Activated T-helper 1 cell treated with anti-CD3 and anti-CD28 coated beads, Interleukin-12 subunit alpha, Interleukin-12 subunit beta, Interleukin-2, Interleukin-4 antibody, amounts not matched to agents 30 ng/mL and 10 ng/mL and 1 ng/mL, durations not matched to agents 14 hours and 24 hours and 36 hours (primary cell): ENCODE measurements at places on chromosomes 7 and 10. TPM values are rescaled to one million over a fixed set of nuclear protein-coding genes. Genes with fewer than 3 reads are reported as not detected.

GRCh38 chr10:44281089-44281613, 103.7 kb downstream of the CXCL12 start:
- H3K36me3 ChIP-seq = no peaks in the 10 kb centered on the region
- no peak for DNase-seq
- H3K4me1 ChIP-seq = no peaks in the 10 kb centered on the region
- H3K27ac ChIP-seq = no peak overlapping the region
- H3K27me3 ChIP-seq = no peaks in the 10 kb centered on the region

DNA sequence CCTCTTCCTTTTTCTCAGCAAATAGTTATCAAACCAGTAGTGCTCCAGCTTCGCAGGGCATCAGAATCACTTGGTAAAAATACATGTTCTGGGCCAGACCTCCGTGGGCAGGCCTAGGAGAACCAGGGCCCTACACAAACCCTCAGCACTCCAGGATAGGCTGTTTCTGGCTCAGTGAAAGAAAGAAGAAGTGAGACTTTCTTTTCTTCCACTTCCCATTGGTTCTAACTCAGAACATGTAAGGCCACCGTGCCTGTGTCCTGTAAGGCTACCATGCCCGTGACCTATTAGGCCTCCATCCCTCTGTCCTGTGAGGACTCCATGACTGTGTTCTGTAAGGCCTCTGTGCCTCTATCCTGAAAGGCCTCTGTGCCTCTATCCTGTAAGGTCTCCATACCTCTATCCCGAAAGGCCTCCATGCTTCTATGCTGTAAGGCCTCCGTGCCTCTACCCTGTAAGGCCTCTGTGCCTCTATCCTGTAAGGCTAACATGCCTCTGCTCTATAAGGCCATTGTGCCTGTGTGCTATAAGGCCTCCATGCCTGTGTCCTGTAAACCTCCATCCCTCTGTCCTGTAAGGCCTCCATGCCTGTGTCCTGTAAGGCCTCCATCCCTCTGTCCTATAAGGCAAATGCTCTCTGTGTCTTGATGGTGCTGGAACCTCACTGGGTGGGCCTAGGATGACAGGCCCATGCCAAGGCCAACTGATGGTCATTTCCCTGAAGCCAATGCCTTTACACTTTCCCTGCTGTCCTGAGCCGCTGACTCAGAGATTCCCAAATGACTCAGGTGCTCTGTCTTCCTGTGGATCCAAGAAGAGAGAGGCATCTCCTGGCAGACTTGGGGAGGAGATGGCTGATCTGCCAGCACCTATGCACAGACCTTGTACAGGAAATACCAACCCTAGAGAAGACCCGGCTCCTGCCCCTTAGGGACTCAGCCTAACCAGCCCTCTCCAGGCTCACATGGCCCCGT, 96.6 kb upstream of the CACUL1 start:
- no peaks in the 10 kb centered on the region for H3K4me1 ChIP-seq
- H3K36me3 ChIP-seq = no peaks in the 10 kb centered on the region
- no peak overlapping the region for H3K4me3 ChIP-seq
- peaks cover 2% of the 10 kb centered on the region for H3K27me3 ChIP-seq

The SPDYE5 gene
- not detected in 2 replicates for total RNA-seq

- DNase-seq = no peak
- H3K27ac ChIP-seq = no peak overlapping the region
- no peaks in the 10 kb centered on the region for H3K27me3 ChIP-seq
- H3K4me3 ChIP-seq = no peak overlapping the region
- no peaks in the 10 kb centered on the region for H3K36me3 ChIP-seq
These were observed 112.2 kb downstream of the SEMA3C start for GRCh38 chr7:80806663-80807062.

The HTRA1 gene
- not detected in 2 replicates for total RNA-seq

The CCZ1B gene
- total RNA-seq = 78.5 and 94.8 TPM in 2 replicates

- no peak for DNase-seq
- no peak overlapping the region for H3K4me3 ChIP-seq
- H3K4me1 ChIP-seq = no peaks in the 10 kb centered on the region
- H3K27ac ChIP-seq = no peak overlapping the region
These were observed 16.8 kb downstream of the VWC2 start for GRCh38 chr7:49790209-49790608.

- peaks cover 6% of the 10 kb centered on the region for H3K4me1 ChIP-seq
- H3K36me3 ChIP-seq = no peaks in the 10 kb centered on the region
- H3K27ac ChIP-seq = no peak overlapping the region
- no peak for DNase-seq
These were observed 68.2 kb downstream of the CHST15 start for GRCh38 chr10:124025152-124025551.

DNA sequence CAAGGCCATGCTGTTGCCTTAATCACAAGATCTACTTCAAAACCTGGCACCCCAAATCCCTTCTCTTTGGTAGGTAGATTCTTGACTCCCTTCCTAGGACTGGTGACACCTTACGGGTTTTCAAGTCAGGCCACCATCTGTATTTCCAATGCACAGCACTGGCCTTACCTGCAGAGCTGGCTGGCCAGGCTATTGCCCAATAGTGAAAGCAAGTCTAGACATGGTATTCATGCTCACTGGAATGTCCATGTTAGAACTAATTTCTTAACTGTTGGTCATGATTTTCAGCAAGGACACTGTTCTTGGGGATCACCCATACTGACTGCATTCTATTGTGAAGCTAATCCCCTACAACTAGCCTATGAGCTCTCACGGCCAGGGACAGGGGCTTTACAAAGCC, 313.1 kb upstream of the RNF32 start:
- H3K27me3 ChIP-seq = peaks cover 3% of the 10 kb centered on the region
- H3K27ac ChIP-seq = no peak overlapping the region
- no peaks in the 10 kb centered on the region for H3K36me3 ChIP-seq
- no peak overlapping the region for H3K4me3 ChIP-seq
- H3K4me1 ChIP-seq = no peaks in the 10 kb centered on the region
- DNase-seq = no peak

GRCh38 chr10:132443605-132443982, 46.6 kb downstream of the PWWP2B start:
- peak overlapping the region; percentile 52 for H3K27ac ChIP-seq
- no peaks in the 10 kb centered on the region for H3K36me3 ChIP-seq
- DNase-seq = peak; percentile 49
- H3K27me3 ChIP-seq = peaks cover 1% of the 10 kb centered on the region
- H3K4me1 ChIP-seq = peaks cover 34% of the 10 kb centered on the region

GRCh38 chr10:3811291-3811870, 26.4 kb upstream of the KLF6 start:
- H3K4me1 ChIP-seq = peaks cover 85% of the 10 kb centered on the region
- H3K27ac ChIP-seq = peak overlapping the region; percentile 99
- H3K27me3 ChIP-seq = no peaks in the 10 kb centered on the region
- H3K36me3 ChIP-seq = peaks cover under 1% of the 10 kb centered on the region

DNA sequence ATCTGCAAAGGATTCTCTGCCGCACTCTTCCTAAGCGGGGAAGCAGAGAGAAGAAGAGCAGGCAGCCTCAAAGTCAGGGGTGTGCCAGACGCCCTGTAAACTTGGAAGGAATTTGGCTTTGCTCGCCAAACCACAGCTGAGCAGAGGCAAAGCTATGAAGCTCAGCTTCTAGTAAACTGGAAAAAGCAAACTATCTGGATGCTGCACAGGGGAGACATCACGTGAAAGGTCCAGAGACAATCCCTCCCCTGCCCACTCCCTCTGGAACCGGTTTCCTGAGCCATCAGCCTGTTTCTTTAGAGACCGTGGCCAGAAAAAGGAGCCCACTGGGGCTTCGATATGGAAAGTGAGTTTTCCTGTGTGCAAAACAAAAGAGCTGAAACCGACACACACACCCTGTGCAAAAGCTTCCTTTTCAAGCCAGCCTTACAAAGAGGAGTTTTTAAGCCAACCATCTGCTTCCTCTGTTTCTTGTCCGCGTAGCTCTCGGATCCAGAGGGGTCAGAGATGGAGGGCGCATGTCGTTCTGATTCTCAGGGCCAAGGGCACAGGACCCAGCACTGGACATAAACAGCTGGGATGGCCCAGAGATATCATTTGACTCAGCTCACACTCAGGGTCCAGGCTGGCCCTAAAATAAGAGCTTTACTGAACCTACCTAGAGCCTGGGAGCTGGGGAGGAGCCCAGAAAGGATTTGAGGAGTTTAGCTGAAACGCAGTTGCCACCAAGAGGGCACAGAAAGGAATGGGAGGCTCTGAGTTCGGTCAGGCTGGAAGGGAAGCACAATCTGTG, 58.2 kb upstream of the DNAAF5 start:
- peaks cover 5% of the 10 kb centered on the region for H3K36me3 ChIP-seq
- no peak overlapping the region for H3K4me3 ChIP-seq
- DNase-seq = no peak
- no peaks in the 10 kb centered on the region for H3K4me1 ChIP-seq
- H3K27ac ChIP-seq = no peak overlapping the region

DNA sequence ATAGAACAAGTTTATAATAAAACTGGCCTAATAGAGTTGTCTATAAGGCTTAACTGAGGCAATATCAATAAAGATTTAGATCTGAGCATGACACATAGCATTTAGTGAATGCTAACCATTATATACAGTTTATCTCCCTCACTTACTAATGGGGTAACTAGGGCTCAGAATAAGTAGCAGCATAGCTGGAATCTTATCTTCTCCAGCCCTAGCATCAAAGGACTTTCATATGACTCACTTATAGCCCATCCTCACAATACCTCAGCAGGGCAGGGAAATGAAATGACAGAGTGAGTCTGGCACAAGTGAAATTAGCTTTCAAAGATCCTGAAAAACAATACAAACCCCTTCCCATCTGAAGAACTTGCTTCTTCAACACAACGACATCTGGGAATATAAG, 362.9 kb downstream of the KIF20B start:
- H3K4me3 ChIP-seq = no peak overlapping the region
- H3K4me1 ChIP-seq = no peaks in the 10 kb centered on the region
- no peak overlapping the region for H3K27ac ChIP-seq

The SPDYE2B gene
- total RNA-seq = not detected in 2 replicates

- H3K27me3 ChIP-seq = peaks cover 1% of the 10 kb centered on the region
- no peaks in the 10 kb centered on the region for H3K36me3 ChIP-seq
- H3K27ac ChIP-seq = no peak overlapping the region
- H3K4me3 ChIP-seq = no peak overlapping the region
These were observed 54.9 kb upstream of the UNC5B start for GRCh38 chr10:71157435-71157834.

- H3K27me3 ChIP-seq = no peaks in the 10 kb centered on the region
- H3K36me3 ChIP-seq = peaks cover 7% of the 10 kb centered on the region
- peak within 1 kb of the TSS; percentile 89 for H3K4me3 ChIP-seq
- H3K27ac ChIP-seq = peak within 1 kb of the TSS; percentile 80
These were observed at the start of gene MCMBP for GRCh38 chr10:119872610-119872859. Gene MCMBP, minus strand, starts transcription at chr10:119872843. Its CDS starts 259 bp downstream, at chr10:119872584.

DNA sequence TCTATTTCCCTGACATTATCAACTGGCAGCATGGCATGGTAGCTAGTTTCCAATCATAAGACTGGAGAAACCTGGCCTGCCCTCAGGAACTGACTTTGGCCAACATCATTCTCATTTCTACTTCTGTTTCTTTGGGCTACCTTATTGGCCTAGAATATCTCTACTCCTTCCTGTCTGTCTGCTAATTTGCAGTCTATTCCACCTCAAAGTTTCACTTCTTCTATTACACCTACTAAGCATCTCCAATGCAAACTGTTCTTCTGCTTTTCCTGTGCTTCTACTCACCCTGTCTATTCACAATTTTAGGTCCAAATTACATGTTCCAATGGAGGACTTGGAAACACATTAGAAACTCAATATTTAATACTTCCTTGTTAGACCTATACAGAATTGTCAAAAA, 65.6 kb downstream of the ZNF503 start:
- H3K4me1 ChIP-seq = no peaks in the 10 kb centered on the region
- H3K27me3 ChIP-seq = no peaks in the 10 kb centered on the region
- no peak overlapping the region for H3K4me3 ChIP-seq
- H3K36me3 ChIP-seq = no peaks in the 10 kb centered on the region
- no peak overlapping the region for H3K27ac ChIP-seq
- DNase-seq = no peak

GRCh38 chr7:116732788-116733694, 61.0 kb downstream of the MET start:
- H3K4me1 ChIP-seq = no peaks in the 10 kb centered on the region
- DNase-seq = no peak

The ASAH2 gene
- 2.2 and 5.4 TPM in 2 replicates for total RNA-seq

DNA sequence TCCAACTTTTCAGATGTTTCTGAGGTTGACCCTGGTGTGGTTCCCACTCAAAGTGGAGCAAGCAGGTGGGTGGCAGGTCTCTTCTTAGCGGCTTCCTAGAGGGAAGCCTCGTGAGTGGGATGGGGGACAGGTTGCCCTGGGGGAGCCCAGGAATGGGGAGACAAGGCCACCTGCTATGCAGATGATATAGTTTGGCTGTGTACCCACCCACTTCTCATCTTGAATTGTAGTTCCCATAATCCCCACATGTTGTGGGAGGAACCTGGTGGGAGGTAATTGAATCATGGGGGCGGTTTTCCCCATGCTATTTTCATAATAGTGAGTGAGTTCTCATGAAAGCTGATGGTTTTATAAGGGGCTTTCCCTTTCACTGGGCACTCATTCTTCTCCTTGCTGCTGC, 68.3 kb downstream of the KIAA1217 start:
- no peaks in the 10 kb centered on the region for H3K4me1 ChIP-seq
- H3K36me3 ChIP-seq = no peaks in the 10 kb centered on the region
- H3K4me3 ChIP-seq = no peak overlapping the region
- no peak for DNase-seq

DNA sequence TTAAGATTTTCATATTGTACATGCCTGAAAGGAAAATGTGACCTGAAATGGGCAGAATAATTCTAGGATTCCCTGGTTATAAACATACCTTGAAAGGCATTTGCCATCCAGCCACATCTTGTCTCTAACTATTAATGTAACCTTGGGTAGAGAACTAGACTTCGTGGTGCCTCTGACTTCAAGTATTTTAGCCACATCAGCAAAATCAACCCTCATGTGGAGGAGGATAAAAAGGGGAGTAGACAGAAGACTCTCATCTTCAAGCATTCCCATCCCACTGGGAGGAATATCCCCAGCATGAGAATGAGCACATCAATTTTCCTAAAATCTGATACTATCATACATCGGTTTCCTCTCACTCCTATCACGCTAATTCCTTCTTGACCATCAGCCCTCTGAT, 164.7 kb upstream of the NOBOX start:
- no peaks in the 10 kb centered on the region for H3K27me3 ChIP-seq
- DNase-seq = no peak
- no peaks in the 10 kb centered on the region for H3K4me1 ChIP-seq
- H3K36me3 ChIP-seq = no peaks in the 10 kb centered on the region
